ENCODE measurements at places on chromosomes 1 and 21.

GRCh38 chr1:223714849-223715603 is 2.7 kb downstream of the CAPN2 start:
- no peak for DNase-seq

GRCh38 chr1:193189442-193190095 is 3.2 kb upstream of the B3GALT2 start:
- no peak for DNase-seq

DNA sequence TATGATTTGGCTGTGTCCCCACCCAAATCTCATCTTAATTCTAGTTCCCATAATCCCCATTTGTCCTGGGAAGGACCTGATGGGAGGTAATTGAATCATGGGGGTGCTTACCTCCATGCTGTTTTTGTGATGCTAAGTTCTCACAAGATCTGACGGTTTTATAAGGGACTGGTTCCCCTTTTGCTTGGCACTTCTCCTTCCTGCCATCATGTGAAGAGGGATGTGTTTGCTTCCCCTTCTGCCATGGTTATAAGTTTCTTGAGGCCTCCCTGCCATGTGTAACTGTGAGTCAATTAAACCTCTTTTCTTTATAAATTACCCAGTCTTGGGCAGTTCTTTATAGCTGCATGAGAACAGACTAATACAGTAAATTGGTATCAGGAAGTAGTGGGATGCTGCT is 114.1 kb downstream of the ZNF648 start:
- no peak for DNase-seq

DNA sequence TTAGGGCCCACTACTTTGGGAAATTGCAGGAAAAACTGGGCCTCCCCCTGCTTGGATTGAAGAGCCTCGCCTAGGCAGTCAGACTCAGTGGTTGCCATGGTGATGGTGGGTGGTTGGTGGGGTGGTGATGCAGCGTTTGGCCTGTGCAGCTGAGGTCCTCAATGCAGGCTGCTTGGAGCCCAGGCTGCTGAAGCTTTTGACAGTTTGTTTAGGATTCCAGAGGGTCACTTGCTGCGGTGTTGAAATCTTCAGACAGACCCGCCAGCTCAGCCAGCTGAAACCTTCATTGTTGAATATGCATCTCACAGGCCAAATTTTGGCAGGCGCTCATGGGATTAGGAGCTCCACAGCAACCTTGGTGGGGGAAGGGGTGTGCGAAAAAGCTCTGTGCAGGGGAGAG is 67.9 kb downstream of the CACNA1E start:
- DNase-seq, result no peak

- no peak for DNase-seq
Observed at GRCh38 chr1:116478621-116479020, 92.2 kb downstream of the CD58 start.

DNA sequence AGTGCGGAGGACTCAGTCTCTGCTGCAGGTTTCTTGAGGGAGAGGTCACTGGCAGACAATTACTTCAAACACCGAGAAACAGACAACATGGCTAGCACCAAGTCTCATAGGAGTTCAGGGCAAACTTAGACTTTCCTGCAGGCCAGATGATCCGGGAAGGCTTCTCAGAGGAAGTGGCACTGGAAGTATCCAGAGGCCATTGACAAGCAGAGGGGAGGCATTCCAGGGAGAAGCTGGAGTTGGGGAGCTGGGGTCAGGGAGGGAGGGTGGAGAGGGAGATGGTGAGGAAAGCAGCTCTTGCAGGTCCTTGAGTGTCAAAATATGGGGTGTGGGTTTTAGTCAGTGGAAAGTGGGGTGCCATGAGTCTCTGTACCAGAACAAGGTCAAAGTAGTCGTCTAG is 147.9 kb downstream of the KAZN start:
- DNase-seq, result no peak

DNA sequence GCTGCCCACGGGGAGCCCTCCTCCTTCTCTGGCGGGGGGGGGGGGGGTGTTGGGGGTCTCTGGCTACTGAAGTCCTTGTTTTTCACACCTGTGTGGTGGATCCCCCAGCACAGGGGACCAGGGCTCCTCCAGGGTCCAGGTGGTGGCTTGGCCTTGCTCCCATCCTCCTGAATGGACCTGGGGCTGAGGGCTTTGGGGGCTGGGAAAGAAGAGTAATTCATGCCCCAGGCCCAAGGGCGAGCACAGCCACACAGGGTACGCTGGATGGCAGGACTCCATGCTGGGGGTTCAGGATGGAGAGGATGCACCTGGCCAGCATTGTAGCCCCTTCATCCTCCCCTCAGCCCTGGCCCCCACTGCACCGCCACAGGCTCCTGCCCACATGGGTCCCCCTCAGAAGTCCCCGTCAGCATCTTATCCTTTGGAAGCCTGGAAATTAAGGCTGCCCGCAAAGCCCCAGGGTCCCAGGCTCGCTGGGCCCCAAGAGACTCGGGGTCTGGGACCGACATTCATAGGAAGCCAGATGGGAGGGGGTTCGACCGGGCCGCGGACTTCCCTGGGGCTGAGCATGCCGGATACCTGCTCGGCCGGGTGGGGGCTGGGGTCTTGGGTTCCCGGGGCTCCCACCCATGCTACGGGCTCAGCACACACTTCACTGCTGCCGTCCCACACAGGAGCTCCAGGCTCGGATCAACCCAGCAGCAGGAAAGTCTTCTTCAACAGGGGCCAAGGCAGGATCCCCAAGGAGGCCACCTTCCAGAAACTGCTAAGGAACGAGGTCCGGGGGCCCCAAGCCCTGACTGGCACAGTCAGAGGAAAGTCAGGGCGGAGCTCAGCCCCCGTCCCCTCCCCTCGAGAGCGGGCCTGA is 49.0 kb upstream of the ACTRT2 start:
- peak; percentile 65 for DNase-seq

DNA sequence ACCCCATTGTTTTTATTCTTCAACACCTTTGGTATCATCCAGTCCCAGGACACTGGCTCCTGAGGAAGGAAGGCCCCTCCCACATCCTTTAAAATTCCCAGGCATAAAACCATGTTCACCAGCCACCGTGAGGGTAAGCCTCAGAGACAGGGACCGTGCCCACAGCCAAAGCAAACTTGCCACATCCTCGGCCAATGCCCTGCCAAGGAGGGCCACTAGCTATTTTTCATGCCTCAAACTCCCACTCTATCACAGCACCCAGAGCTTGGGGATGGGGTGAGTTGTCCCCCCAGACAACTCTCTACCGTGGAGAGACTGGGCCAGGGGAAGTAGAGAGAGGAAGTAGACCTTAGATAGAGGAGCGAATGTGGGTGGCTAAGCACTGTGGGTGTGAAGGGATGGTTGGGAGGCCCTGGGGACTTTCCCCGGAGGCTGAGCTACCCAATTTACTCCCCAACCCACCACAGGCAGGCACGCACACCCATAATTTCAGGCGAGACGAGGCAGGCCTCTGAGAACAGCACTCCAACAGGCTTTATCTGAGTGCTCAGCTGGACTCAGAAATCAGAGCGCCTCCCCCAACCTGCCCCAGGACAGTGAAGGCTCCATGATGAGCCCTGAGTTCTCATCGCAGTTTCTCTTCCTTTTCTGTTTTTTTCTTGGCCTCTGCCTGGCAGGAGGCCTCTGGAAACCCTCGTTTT is 15.9 kb upstream of the BTG2 start:
- DNase-seq, result no peak

DNA sequence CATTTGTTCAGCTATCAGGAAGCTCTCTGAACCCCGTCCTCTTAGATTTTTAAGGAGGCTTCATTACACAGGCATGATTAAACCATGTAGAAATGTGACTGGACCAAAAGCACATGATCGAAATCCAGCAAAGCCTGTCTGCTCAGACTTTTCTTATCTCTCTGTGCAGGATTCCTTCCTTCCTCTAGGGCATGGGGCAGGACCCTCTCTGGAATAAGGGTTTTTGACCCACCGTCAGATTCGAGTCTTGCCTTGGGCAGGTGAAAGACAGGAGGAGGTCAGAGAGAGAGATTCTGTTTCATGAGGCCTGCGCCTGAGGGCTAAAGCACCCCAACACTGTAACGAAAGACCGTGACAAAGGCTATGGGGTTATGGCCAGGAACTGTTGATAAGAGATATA is 136.8 kb downstream of the RHOU start:
- DNase-seq, result no peak

DNA sequence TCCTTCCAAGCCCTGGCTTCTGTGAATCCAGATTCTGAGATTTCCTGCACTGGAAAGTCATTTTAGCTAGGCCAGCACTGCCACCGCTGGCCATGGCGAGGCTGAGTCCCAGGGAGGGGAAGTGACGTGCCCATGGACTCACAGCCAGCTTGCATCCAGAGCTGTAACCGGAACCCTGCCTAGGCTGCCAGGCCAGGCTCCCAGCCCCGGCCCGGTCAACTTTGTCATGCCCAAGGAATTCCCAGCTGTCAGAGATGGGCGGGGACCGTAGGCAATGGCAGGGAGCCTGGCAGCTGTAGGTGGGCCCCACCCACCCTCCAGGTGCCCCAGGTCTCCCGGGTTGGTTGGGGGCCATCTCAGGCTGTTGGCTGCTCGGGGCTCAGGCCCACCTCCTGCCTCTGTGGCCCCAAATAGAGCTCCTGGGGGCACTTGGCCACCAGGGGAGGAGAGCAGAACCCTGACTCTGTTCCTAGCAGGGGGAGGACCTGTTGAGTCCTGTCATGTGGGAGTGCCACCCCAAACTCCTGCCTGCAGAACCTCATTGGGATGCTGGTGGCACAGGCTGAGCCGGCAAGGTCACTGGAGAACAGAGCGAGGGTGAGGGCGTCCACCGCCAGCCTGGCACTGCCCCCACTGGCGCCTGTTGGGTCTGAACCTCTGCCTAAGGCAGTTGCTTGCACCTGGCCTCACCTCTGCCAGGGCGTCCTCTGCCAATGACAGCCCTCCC is 57.8 kb downstream of the FOXO6 start:
- DNase-seq, result no peak

GRCh38 chr21:27975514-27975913 is 1008.6 kb upstream of the ADAMTS5 start:
- no peak for DNase-seq

- no peak for DNase-seq
Observed at GRCh38 chr21:42125571-42126544, 54.7 kb downstream of the UMODL1 start.

- DNase-seq, result no peak
Observed at GRCh38 chr1:22628698-22629444, 7.6 kb upstream of the C1QA start.

- no peak for DNase-seq
Observed at GRCh38 chr1:65626003-65626402, 166.7 kb upstream of the PDE4B start.

DNA sequence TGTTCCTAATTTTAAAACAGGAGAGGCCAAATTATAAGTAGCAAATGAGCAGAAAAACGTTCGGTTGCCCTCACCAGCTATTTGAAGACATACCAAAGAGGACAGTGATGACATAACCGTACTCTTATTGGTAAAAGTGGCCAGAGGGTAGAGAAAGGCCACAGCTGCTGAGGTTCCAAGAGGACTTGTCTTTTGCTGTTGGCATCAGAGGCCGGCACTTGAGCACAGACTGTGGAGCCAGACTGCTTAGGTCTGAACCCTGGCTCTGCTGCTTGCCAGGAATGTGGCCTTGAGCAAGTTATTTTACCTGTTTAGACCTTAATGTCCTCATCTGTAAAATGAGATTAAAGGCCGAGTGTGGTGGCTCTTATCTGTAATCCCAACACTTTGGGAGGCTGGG is 14.9 kb downstream of the ETV3L start:
- no peak for DNase-seq
